ENCODE measurements at places on chromosomes 12 and 14. TPM values are rescaled to one million over a fixed set of nuclear protein-coding genes. Genes with fewer than 3 reads are reported as not detected.

The PLEKHD1 gene
- total RNA-seq = not detected

The TMTC1 gene
- total RNA-seq = not detected

The KIF26A gene
- total RNA-seq = 0.15 TPM

The CD69 gene
- 66.8 TPM for total RNA-seq

The MSRB3 gene
- total RNA-seq = not detected

The LRCOL1 gene
- not detected for total RNA-seq

DNA sequence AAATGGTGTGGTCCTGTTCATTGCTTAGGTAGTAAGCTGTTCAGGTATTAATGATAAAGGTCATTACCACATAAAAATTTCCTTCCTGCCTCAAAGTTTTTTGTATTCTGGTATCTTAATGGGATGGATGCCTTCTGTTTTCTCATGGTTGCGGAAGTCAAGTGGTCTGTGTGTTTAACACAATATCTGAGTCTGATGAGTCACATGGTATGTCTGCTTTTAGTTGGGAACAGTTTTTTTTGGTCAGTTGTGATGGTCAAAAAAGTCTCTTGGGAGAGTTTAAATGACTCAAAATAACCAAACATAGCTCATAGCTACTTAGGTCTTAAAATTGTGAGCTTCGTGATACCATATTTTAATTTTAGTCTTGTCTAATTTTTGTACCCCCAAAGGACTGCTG, 40.7 kb downstream of the STK38L start:
- DNase-seq = no peak
- no peak overlapping the region for H3K27ac ChIP-seq
- H3K27me3 ChIP-seq = no peaks in the 10 kb centered on the region
- no peaks in the 10 kb centered on the region for H3K4me1 ChIP-seq

GRCh38 chr14:99284254-99285004, 12.4 kb upstream of the BCL11B start:
- no peak overlapping the region for H3K4me3 ChIP-seq
- peaks cover 22% of the 10 kb centered on the region for H3K4me1 ChIP-seq
- H3K27ac ChIP-seq = no peak overlapping the region
- DNase-seq = no peak
- H3K36me3 ChIP-seq = no peaks in the 10 kb centered on the region
- H3K27me3 ChIP-seq = no peaks in the 10 kb centered on the region

DNA sequence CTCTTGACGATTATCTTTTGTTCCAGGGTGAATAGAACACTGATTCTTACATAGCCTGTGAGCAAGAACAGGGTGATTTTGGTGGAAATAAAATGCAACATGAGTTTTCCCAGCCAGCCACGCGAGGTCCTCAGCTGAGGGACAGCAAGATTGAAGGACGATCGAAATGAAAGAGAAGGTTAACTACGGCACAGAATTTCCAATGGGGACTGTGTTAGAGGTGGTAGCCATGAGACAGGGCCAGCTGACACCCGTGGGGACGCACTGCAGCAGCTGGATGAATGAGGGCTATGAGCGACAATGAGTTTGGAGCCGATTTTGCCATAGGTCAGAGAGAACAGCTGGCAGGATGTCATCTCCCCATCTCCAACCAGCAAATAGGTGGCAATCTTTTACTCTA, 243.4 kb upstream of the PELI2 start:
- no peak overlapping the region for H3K27ac ChIP-seq
- no peak for DNase-seq
- no peaks in the 10 kb centered on the region for H3K36me3 ChIP-seq
- H3K27me3 ChIP-seq = no peaks in the 10 kb centered on the region
- no peaks in the 10 kb centered on the region for H3K4me1 ChIP-seq

DNA sequence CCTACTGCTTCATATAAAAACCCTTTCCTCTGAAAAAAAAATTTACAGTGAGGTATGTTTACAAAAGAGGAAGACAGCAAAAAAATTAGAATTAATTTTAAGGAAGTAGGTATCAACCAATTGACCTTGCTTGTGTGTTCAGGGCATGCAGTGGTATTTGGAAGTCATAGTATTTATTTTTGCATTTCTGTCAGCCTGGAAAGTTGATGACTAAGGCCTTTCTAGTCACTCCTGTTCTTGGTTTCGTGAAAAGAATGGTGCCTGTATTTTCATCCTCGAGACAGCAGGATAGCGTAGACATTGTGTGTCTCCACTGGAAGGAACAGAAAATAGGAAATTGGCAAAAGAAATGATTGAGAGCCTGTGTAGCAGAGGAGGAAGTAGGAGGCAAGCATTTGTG, 24.5 kb downstream of the SLC16A7 start:
- H3K27ac ChIP-seq = no peak overlapping the region
- H3K36me3 ChIP-seq = no peaks in the 10 kb centered on the region
- H3K4me3 ChIP-seq = no peak overlapping the region
- H3K27me3 ChIP-seq = no peaks in the 10 kb centered on the region
- peaks cover 4% of the 10 kb centered on the region for H3K4me1 ChIP-seq

DNA sequence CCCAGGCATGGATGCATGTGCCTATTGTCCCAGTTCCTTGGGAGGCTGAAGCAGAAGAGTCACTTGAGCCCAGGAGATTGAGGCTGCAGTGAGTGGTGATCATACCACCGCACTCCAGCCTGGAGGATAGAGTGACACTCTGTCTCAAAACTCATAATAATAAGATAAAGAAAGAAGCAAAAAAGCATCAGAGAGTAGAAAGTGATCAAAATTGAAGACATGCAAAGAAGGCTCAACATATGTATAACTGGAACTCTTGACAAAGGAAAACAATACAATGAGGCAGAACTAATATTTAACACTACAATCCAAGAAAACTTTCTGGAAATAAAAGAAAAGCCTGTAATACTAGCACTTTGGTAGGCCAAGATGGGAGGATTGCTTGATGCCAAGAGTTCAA, 48.3 kb upstream of the COCH start:
- H3K27me3 ChIP-seq = no peaks in the 10 kb centered on the region
- no peak overlapping the region for H3K4me3 ChIP-seq
- no peak for DNase-seq
- H3K36me3 ChIP-seq = no peaks in the 10 kb centered on the region
- H3K4me1 ChIP-seq = no peaks in the 10 kb centered on the region
- H3K27ac ChIP-seq = no peak overlapping the region

GRCh38 chr14:60090864-60091519, 731 bp upstream of the PCNX4 start:
- DNase-seq = no peak
- peak overlapping the region; percentile 90 for H3K27ac ChIP-seq
- H3K27me3 ChIP-seq = no peaks in the 10 kb centered on the region
- no peaks in the 10 kb centered on the region for H3K36me3 ChIP-seq

- no peak for DNase-seq
- no peak overlapping the region for H3K27ac ChIP-seq
- H3K4me3 ChIP-seq = no peak overlapping the region
- no peaks in the 10 kb centered on the region for H3K4me1 ChIP-seq
- no peaks in the 10 kb centered on the region for H3K36me3 ChIP-seq
Measured at GRCh38 chr14:22305607-22306006, 283.4 kb downstream of the DAD1 start.

DNA sequence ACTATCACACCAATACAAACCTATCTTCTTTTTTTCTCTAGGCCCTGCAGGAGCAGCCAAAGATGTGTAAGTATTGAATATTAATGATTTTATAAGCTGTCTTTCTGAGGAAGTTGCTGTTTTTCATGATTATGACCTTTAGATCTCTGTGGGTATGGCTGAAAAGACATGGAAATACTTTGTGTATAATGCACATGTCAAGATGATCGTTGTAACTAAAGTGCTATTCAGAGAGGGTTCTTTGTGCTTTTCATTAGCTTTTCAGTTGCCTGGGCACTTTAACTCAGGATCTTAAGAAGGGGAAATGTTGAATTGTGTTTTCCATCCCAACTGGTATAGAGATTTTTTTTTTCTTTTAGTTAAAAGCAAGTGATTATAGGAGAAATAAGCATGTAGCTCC, 18.1 kb downstream of the C12orf75 start:
- H3K27ac ChIP-seq = no peak overlapping the region
- no peak for DNase-seq
- no peak overlapping the region for H3K4me3 ChIP-seq
- no peaks in the 10 kb centered on the region for H3K4me1 ChIP-seq

DNA sequence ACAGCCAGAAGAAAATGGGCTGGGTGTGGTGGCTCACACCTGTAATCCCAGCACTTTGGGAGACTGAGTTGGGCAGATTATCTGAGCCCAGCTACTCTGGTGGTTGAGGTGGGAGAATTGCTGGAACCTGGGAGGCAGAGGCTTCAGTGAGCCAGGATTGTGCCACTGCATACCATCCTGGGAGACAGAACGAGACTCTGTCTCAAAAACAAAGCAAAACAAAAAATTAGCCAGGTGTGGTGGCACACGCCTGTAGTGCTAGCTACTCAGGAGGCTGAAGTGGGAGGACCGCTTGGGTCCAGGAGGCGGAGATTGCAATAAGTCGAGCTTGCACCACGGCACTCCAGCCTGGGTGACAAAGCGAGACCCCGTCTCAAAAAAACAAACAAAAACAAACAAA, 3.8 kb upstream of the EMP1 start:
- DNase-seq = no peak
- H3K36me3 ChIP-seq = no peaks in the 10 kb centered on the region
- H3K4me3 ChIP-seq = no peak overlapping the region
- no peak overlapping the region for H3K27ac ChIP-seq

DNA sequence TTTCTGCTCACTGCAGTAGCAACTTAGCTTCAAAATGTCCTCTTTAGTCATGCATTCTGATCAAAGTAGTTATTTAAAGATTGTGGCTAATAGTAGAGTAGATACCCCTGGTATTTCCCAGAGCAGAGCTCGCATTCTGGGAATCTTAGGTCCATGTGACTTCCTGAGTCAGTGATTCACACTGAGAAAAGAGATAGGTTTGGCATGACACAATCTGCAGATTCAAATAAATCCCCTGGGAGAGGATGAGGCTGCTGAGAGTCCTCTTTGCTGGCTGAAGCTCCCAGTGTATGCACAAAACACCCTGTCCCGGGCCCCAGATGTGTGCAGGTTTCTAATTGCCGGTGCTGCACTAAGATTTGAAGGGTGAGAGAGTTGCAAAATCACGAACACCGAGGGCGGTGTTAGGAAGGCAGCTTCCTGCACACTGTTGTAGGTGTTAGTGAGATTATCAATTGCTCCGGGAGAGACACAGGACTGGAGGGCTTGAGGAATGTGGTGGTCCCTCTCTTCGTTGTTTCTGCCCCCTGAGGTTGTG, 233.2 kb downstream of the NRXN3 start:
- no peak for DNase-seq
- H3K36me3 ChIP-seq = no peaks in the 10 kb centered on the region
- H3K27me3 ChIP-seq = no peaks in the 10 kb centered on the region

- no peaks in the 10 kb centered on the region for H3K27me3 ChIP-seq
- H3K36me3 ChIP-seq = no peaks in the 10 kb centered on the region
- no peak for DNase-seq
- no peak overlapping the region for H3K4me3 ChIP-seq
- no peaks in the 10 kb centered on the region for H3K4me1 ChIP-seq
- no peak overlapping the region for H3K27ac ChIP-seq
Measured at GRCh38 chr14:93943052-93943451, 15.9 kb downstream of the FAM181A start.

GRCh38 chr12:30847259-30847658, 79.3 kb upstream of the TSPAN11 start:
- H3K4me1 ChIP-seq = no peaks in the 10 kb centered on the region
- no peak overlapping the region for H3K27ac ChIP-seq
- no peak overlapping the region for H3K4me3 ChIP-seq
- no peaks in the 10 kb centered on the region for H3K36me3 ChIP-seq
- H3K27me3 ChIP-seq = no peaks in the 10 kb centered on the region

DNA sequence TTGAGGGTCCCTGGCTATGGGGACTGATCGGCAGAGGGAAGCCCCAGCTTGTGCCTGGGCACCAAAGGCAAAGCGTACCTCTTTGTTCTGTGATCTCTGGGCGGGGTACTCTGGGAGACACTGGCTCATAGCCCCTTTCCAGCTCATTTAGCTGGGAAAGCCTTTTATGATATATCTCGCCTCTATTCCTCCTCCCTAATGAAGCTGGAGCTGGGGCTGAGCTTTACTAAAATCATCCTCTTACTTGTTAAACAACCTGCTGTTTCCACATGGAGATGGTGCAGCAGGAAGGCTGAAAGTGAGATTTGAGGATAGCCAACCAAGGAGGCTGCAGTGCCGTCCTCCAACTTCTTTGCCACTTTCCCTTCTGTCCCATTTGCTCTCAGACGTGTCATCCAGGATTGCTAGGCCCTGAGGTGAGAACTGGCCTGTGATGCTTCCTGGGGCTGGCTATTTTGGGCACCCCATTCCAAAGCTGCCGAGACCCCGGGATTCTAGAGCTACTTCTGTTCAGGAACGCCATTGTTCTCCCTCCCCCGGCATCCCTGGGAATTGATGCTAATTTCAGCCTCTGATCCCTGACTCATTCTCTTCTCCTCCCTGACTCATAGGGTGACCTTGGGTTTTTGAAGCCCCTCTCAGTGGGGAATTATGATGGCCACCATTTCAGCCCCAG, 16.0 kb downstream of the PDE1B start:
- DNase-seq = no peak
- no peaks in the 10 kb centered on the region for H3K36me3 ChIP-seq
- H3K27me3 ChIP-seq = no peaks in the 10 kb centered on the region
- no peak overlapping the region for H3K27ac ChIP-seq
- H3K4me3 ChIP-seq = no peak overlapping the region

- no peaks in the 10 kb centered on the region for H3K27me3 ChIP-seq
- H3K4me1 ChIP-seq = peaks cover 2% of the 10 kb centered on the region
- H3K36me3 ChIP-seq = no peaks in the 10 kb centered on the region
- H3K27ac ChIP-seq = no peak overlapping the region
- H3K4me3 ChIP-seq = no peak overlapping the region
Measured at GRCh38 chr12:75635606-75636444, 124.4 kb upstream of the KRR1 start.

DNA sequence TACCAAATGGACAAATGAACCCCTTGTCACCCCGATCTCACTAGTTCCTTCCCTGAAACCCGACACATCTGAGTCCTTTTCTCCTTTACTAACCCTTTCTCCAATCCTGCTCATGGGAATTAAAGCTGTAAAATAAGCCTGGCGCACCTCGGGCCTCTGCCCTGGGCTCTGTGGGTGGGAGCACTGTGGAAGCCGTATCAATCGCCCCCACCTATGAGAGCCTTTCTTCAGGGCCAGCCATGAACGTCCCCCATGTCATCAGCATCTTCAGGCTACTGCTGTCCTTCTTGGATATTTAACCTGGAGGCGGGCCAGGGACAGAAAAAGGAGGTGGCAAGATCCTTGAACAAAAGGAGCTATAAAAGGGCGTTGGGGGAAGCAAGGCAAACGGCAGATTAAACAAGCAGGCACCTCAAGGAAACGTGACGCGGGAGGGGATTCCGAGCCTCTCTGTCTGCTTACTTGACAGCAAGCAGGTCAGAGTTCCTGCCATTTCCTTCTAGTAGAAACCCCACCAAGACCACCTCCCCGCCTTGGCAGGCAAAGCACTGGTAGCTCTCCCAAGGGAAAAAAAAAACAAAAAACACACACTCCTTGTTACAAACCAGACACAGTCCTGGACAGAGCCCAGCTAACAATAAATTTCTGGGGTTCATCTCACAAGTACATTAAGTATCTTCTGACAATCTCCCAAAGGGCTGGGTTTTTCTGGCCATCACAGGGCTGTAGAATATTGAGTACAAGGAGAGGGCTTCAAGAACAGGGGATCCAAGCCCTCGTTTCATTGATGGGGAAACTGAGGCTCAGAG, 62.9 kb downstream of the DPF3 start:
- H3K27ac ChIP-seq = no peak overlapping the region
- no peaks in the 10 kb centered on the region for H3K27me3 ChIP-seq
- no peak for DNase-seq
- no peaks in the 10 kb centered on the region for H3K4me1 ChIP-seq
- H3K4me3 ChIP-seq = no peak overlapping the region

Measured in CD8-positive, alpha-beta memory T cell (primary cell).